NT2/D1 (cell line): ENCODE measurements at places on chromosomes 4 and X.

- no peak for DNase-seq
Observed at GRCh38 chr4:99815597-99816011, 1.0 kb upstream of the DAPP1 start.

- DNase-seq = no peak
Observed at GRCh38 chrX:69189576-69190371, 24.5 kb upstream of the PJA1 start.

GRCh38 chr4:115418635-115419396, 305.4 kb upstream of the NDST4 start:
- peak; percentile 43 for DNase-seq

- no peak for DNase-seq
Observed at GRCh38 chr4:8709729-8710360, 117.3 kb downstream of the CPZ start.

DNA sequence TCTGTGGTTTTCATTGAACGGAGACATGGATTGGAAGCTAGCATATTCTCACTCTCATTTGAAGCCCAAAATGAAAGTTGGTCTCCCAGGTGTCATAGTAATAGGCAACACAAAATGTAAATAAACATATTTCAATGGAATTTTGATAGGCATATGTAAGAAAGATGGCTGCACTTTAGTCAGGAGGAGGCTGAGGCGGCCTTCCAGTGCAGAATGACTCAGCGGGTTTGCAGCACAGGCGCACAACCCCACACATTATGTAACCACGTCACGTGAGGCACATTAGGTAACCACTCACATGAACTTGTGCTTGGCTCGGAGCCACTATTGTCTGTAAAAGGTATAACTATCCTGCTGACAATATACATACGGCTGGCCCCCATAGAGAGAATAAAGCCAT, 381.7 kb downstream of the GPAT3 start:
- no peak for DNase-seq

DNA sequence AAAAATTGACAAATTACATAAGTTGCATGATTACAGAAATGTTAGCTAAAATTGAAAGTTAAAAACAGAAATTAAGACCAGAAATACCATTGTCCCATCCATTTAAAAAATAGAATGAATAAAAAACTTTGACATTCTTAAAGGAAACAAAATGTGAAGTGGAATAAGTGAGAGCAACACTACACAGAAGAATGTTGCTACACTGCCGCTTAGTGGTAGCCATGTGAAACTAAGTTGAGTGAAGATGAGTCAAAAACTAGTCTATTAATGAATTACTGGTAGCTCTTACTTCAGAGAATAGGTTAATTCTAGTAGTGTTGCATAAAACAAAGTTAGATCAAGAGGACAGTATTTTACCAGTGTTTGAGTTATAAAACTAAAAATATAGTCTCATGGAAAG, 571.0 kb upstream of the KLHL4 start:
- DNase-seq = peak; percentile 39

- no peak for DNase-seq
Observed at GRCh38 chr4:80713409-80713808, 317.1 kb upstream of the BMP3 start.

DNA sequence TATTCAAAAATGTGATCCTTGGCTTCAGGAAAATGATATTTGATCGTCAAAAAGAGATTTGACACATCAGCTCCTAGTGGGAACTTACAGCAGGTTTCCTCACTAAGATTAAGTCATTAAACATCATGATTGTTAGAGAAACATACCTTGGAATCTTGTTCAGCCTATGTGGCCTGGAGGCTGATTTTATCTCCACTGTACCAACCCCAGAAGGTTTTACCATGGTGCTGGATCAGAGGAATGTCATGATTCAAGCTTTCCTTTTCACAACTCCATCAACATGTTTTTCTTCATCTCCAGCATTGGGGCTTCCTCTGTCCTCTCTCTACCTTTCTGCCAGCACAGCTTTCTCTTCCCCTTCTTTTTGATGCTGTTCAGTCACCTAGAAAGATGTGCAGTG, 68.4 kb upstream of the MID1IP1 start:
- DNase-seq = no peak

GRCh38 chr4:151039733-151040132, 24.6 kb upstream of the LRBA start:
- DNase-seq = no peak

GRCh38 chr4:32661229-32661628, 1941.1 kb downstream of the PCDH7 start:
- no peak for DNase-seq

- no peak for DNase-seq
Observed at GRCh38 chr4:182019148-182019652, 224.0 kb upstream of the TENM3 start.

DNA sequence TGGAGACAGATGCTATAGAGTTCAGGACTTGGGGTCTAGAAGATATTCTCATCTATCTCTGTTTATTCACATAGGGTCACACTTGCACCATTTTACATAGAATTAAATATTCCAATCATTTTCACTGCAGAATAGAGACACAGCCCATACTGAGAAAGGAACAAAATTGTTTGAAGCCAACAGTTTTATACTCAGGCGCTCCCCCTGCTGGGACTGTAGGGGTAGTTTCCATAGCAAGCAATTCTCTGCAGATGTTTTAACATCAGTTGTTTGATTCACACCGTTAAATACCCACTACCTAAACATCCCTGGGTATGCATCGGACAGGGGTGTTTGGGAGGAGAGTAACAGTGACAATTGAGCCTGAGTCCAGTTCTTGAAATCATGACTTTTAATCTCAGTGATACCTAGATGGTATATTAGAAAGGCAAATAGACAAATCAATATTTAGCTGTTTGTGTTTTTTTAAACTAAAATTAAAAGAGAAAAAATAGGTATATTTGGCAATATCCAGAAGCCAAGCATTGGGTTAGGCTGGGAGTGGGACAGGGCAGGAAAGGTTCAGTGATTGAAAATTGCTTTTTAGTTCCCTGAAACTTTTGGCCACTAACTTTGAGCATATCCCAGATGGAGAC, 33.8 kb downstream of the LONRF3 start:
- DNase-seq = peak; percentile 20

DNA sequence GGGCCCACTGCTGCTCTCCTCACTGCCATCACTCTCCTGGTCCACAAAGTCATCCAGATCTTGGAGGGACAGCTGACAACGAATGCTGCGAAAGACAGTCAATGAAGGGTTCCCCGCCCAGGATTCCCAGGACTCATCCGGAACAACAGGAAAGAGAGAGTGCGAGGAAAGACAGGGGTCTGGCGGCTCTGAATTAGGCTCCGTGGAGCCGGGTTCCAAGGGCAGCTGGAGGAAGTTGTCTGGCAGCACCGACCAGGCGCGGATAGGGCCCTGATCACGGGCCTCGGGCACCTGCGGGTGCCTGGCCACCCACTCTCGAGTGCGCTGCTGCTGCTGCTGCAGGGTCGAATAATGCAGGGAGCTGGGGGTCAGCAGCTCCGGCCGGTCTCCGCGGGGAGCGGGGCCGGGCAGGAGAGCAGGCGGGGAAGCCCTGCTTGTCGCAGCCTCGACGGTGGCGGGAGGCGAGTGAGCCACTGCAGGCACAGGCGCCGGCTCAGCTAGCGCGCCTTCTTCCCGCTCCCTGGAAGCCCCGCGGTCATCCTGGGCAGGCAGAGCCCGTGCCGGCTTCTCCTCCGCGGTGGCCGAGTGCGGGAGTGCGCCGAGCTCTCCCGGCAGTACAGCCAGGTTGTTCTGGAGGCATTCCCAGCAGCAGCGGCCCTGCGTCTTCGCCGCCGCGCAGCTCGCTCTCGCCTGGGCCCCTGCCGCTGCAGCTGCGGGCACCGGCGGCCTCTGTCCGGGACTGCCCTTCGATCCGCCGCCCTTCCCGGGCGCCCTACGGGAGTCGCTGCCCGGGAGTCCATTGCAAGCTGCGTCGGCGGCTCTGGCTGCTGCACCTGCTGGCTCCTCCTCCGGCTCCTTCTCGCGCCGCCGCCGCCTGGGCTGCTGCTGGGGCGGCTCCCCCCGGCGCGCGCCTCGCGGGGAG, 1.1 kb downstream of the SOWAHB start:
- DNase-seq = no peak

- no peak for DNase-seq
Observed at GRCh38 chrX:33808636-33809035, 323.5 kb downstream of the FAM47A start.

DNA sequence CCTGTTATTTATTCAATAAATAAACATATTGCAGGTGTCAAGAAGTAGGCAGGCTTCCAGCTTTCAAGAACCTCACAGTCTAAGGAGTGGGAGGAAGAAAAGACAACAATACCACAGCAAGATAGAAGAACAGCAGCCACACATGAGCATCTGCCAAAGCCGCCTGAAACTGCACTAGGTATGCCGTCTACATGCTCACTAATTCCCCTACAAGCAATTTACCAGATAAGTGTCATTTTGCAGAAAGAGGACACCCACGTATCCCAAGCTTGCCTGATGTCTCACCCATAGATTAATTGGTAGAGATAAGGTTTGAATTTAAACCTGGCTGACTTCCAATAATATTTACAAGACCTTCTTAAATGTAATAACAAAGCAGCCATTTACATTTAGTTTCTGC, 439.4 kb upstream of the CPEB2 start:
- no peak for DNase-seq

GRCh38 chr4:180483036-180483435, 1760.2 kb upstream of the TENM3 start:
- no peak for DNase-seq

- no peak for DNase-seq
Observed at GRCh38 chrX:31166416-31166815, 94.6 kb upstream of the FTHL17 start.

- no peak for DNase-seq
Observed at GRCh38 chr4:94698187-94698586, 59.6 kb upstream of the BMPR1B start.

DNA sequence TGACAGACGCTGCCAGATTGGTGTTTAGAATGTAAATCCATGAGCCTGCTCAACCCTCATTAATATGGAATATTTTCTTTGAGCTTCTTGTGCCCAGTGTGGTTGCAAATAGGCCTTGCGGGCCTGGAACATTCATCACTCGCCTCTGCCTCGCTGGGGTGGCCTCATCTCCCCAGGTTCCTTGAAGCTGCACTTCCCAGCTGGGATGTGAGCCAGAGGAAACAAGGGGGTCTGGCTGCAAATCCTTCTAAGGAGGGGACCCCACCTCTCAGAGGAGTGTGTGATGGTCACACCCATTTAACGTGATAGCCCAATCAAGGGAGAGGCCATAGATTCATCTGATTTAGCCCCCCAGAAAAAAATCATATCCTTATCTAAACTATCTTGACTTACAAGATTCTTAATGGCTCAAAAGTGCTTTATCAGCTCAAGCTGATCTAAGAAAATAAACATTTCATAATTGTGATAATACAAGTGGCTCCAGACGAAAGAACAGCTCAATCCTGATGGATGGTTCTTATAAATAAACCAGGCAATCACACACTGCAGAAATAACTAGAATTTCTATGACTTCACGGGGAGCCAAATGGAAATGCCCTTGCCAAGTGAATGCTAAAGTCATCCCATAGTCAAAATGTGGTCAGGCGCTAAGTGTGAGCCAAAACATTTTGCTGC, 189.9 kb downstream of the PTTG2 start:
- no peak for DNase-seq

DNA sequence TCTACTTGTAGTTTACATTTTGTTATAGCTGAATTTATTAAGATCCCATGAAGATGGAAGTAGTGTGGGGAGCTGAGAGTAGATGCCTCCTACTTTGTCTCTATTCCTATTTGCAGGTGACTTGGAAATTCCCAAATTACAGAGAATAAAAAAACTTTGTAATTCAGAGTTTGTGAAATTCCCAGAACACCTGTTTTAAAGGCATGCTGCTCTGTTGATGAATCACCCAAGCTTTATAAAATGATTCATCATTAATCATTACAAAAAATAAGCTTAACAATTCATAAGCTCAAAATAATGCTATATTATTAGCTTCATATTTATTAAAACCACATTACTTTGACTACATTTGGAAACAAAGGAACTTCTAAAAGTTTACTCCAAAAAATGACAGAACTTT, 856.3 kb downstream of the RPA4 start:
- DNase-seq = no peak

DNA sequence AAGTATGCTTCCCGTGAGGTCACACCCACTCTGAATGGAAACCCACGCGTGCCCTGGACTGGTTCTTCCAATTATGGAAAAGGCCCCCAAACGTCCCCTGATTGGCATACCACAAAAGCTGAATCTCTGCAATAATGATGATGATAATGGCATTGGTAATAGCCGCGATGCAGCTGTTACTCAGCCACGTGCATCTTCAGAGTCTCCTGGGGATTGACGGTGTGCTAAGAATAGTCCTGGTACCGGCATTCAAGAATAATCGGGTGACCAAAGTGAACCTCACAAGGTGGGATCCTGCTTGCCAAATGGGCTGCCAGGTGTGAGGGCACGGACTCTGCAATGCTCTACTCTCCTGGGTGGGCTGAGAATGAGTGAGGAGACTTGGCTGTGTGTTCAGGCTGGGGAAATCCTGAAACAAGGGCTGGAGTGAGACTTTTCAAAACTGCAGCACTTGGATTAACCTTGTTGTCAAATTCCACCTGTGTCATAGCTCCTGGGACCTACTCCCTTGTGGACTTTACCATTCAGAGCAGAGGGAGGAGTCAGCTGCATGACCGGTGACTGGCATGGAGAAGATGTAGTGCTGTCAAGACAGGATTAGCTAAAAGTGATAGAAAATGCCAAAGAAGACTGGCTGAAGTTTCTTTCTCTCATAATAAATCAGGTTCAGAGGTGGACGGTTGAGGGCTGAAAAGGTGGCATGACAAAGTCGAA, 615.4 kb downstream of the MID1IP1 start:
- no peak for DNase-seq

- DNase-seq = no peak
Observed at GRCh38 chr4:5753766-5754528, 42.9 kb downstream of the EVC start.

DNA sequence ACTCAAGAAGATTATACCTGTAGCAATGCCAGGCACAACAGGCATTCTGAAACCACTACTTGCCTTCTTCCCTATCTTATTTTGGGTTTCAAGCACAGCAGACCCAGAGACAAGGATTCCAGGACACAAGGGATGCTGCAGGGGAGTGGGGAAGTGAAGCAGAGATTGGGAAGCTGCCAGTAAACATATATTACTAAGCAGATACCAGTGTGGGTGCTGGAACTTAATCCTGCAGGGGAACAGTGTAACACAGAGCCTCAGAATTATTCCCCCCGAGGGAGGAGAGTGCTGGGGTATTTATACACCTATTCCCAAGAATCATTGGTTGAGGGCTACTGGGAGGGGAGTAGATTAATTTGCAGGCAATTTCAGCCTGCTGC, 33.3 kb upstream of the MAML3 start:
- no peak for DNase-seq

DNA sequence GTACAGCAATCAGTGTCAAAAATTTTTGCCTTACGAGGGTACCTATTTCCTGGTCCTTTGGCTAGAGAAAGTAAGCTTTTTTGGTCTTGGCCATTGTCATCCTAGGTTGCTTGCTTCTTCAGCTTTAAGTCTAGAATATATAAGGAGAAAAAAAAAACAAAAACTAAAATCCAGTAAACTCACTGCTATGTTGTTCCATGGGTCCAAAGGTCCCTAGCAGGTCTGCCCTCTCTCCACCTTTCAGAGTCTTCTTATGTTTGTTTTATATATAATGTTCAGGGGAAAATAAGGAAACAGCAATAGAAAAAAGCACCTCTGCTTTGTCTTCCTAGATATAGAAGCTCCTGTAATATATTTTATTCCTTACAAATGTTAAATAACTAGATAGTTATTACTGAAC, 18.1 kb upstream of the BMP2K start:
- DNase-seq = no peak
